T-cell (primary cell): ENCODE measurements at places on chromosomes 2 and 18. TPM values are rescaled to one million over a fixed set of nuclear protein-coding genes. Genes with fewer than 3 reads are reported as not detected.

The IL1F10 gene
- total RNA-seq = not detected

The KCNK3 gene
- 0.23 TPM for total RNA-seq

The CLIP4 gene
- total RNA-seq = 38.4 TPM

The TANC1 gene
- total RNA-seq = 0.61 TPM

GRCh38 chr2:71458413-71459083, 5.2 kb downstream of the DYSF start:
- DNase-seq = no peak

GRCh38 chr18:76467371-76468190, 27.5 kb downstream of the ZNF516 start:
- DNase-seq = no peak

DNA sequence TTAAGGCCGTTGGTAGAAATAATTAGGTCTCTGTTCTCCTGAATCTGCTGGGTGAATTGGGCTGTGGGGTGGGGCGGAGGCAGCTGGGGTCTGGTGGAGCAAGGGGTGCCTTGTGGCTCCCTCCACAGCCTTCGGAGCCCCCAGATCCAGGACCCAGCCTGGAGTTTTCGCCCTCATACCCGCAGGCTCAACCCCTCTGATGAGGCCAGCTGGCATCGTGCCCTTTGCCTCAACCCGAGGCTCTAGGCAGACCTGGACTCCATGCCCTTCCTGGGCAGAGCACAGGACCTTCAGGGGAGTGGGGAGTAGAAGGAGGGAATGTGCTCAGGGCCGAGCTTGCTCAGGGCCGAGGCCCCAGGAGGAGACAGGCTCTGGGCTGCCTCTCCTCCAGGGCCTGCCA, 50.3 kb upstream of the SMAD7 start:
- DNase-seq = no peak

GRCh38 chr2:113260991-113261390, 17.7 kb downstream of the PAX8 start:
- no peak for DNase-seq

DNA sequence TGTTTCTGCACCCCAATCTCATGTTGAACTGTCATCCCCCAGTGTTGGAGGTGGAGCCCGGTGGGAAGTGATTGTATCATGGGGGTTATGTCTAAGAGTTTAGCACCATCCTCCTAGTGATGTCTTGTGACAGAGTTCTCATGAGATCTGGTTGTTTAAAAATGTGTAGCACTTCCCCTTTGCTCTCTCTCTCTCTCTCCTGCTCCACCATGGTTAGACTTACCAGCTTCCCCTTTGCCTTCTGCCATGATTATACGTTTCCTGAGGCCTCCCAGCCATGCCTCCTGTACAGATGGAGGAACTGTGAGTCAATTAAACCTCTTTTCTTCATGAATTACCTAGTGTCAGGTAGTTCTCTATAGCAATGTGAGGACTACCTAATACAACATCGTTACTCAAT, 396.9 kb upstream of the LRATD1 start:
- DNase-seq = no peak

- DNase-seq = no peak
Measured at GRCh38 chr18:73646772-73647171, 500.9 kb downstream of the FBXO15 start.

DNA sequence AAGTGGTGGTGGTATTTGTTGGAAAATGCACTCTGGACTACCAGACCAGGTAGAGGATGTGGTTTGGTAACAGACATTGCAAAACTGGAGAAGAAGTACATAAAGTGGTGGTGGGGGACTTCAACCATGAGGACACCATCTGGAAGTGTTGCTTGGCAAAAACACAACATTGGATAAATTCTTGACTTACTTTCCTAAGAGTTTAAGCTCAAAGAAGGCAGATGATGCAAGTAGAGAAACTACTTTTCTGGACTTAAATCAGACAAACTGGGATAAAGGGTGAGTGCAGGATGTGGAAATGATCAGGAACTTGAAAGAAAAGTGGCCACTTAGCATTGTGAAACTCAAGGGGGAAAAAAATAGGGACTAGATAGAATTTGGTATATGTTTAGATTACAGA, 487.4 kb downstream of the ZEB2 start:
- DNase-seq = no peak

DNA sequence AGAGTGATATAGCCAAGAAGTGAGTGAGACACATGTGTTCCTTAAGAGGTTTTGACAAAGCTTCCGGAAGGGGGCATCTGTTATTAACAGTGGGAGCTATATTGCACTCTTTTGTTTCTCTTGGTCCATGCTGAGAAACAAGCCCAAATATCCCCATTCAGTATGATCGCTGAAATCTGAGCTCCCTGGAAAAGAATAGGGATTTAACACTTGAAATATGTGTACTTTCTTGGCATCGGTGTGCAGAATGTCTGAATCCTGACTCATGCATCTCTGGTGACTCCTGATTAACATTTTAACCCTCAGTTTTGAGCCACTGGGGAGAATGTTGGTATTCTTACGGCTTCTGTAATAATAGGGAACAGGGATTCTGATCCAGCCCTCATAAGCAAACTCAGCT, 448.1 kb downstream of the TSN start:
- no peak for DNase-seq

GRCh38 chr2:67954093-67954748, 108.6 kb downstream of the C1D start:
- DNase-seq = no peak

DNA sequence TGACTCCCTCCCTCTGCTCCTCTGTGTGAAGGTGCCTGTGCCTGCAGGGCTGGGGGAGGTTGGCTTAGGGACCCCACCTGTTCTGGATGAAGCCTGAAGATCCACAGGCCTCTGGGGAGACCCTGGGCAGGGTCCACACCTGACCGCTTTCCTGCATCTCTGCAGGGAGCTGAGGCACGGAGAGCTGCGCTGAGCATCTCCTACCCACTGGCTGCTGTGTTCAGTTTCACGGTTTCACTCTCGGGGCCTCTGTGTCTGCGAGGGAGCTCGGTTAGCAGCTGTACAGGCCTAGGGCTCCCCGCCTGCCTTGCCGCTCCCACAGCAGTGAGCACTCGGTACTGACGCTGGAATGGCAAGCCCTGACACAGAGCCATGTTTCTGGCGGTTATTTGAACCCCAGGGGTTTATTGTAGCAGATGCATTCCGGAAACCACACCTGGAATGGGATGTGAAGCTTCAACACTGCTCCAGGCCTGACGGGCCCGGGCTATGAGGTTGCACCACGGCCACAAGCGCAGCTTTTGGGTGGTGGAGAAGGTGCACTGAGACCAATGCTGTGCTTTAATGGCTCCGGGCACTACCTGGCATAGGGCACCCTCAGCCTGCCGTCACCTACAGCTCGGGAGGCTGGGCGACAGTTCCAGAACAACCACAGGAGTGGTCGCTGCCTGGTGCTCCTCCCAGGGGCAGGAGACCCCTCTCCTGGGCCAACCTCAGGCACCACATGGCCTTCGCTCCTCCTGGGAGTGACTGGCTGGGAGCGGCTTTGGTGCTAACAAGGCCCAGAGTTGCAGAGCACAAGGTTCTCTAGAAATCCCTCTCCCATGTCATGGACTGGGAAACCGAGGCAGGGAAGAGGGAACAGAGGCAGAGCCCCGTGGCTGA, 257.9 kb downstream of the NDUFA10 start:
- DNase-seq = no peak

DNA sequence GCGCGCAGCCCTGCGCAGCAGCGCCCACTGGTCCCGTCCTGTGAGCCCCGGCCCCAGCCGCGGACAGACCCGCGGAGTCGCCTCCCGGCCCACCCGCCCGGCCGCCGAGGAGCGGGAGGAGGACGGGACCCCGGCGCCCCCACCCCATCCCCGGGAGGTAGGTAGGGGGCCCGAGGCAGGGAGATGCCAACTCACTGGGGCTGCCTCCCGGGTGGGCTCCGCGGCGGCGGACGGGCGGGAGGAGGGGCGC, 160 bp downstream of the SPTBN1 start:
- DNase-seq = no peak

GRCh38 chr2:69947325-69947931, 14.0 kb downstream of the ASPRV1 start:
- DNase-seq = no peak

DNA sequence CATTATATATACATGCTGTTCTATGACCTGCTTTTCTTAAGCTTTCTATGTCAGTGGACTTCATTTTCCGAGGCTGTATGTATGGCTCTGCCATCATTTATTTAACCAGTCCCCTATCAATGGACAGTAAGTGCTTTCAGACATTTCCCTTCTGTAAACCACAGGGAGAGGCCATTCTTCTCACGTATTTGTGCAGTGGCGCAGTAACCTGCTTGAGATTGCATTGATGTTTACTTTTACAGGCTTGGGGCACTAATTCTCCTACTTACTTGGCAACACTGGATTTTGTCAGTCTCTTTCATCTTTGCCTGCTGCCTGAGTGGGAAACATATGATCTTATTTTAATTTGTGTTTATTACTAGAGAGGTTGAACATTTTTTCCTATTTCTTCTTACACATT, 52.1 kb downstream of the BOLA3 start:
- DNase-seq = no peak

- no peak for DNase-seq
Measured at GRCh38 chr18:31497836-31498573, at the start of gene DSG2. Gene DSG2 (plus strand): TSS chr18:31498177. CDS start chr18:31498252, 75 bp downstream.

GRCh38 chr2:119264781-119265692, 41.4 kb downstream of the STEAP3 start:
- DNase-seq = no peak
